ENCODE measurements at places on chromosomes 12 and 14.
A peak's percentile ranks its signal among the peaks of the same experiment; 100 is the strongest.

DNA sequence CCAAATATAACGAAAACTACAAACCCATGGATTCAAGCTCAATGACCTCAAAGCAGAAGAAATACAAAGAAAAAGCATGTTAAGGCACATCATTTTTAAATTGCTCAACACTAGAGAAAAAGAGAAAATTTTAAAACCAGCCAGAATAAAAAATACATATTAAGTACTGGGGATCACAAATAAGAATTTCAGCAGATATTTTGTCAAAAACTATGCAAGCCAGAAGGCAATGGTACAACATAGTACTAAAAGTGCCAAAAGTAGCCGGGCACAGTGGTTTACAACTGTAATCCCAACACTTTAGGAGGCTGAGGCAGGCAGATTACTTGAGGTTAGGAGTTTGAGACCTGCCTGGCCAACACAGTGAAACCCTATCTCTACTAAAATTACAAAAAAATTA lies 10.2 kb downstream of the SGPP1 start:
- no peak for DNase-seq

DNA sequence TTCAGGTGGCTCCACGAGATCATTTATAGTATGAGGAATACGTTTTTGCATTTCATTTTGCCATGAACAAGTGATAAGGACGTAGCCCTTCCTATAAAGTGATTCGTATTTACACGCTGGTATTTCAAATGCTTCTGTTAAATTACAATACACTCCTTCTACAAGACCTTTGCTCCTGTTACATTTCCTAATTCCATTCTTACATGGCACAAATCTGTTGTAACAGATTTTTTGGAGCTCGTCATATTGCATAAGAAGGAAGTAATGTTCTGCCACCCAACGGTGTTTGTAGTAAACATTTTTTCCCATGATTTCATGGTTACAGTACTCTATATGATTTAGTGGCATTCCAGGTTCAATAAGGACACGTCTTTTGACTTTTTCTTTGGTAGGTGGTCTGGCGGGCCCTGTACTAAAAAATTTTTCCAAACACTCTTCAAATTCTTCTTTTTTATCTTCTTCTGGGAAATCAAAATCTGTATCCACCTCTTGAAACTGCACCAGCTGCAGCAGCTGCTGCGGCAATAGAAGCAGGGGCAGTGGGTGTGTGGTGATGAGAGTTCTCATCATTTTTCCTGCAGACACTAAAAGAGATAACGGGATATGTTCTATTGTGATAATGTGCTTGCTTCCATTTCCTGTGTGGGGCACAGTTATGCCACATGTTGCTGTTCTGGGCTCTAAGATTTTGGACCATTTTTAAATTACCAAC lies 4.2 kb downstream of the RNASE9 start:
- no peak for DNase-seq

DNA sequence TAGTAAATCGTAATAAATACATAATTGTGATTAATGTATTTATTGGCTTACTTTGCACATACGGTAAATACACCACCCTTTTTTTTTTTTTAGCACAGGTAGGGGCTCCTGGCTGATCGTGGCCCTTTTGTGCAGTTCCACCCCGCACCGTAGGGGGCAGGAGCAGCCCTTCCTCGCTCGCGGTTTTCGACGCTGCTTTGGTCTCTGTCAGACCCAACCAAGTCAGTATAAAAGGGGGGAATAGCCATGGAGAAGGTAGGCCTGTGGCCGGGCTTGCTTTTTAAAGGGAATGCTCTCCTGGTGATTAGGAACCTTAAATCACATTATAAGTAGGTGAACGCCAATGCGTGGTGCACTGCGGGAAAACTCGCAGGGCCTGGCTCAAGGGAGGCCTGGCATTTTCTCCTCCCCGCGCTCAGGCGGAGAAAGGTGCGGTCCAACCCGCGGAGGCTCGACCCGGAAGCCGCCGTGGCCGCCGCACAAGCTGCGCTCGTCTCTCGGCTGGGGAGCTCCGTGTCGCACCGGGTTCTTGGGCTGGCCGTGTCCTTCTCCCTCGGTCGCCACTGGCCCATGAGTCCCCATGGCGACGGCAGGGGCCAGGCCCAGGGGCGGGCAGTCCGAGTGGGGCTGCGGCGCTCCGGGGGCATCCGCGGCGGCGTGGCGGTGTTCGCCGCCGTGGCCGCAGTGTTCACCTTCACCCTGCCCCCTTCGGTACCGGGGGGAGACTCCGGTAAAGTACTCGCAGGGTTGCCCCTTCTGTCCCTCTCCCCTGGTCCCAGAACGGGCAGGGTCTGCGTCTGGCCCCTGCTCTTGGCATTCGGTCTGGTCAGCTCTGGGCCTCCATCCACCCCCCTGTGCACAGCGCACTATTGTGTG lies at the start of gene TMEM260:
Gene TMEM260, plus strand, starts transcription at position 454 of the 876 bp plus-strand sequence. Its CDS starts 117 bp downstream, at position 571.
- peak; percentile 96 for DNase-seq

GRCh38 chr12:80193865-80194264 lies 94.5 kb downstream of the OTOGL start:
- DNase-seq, result no peak

DNA sequence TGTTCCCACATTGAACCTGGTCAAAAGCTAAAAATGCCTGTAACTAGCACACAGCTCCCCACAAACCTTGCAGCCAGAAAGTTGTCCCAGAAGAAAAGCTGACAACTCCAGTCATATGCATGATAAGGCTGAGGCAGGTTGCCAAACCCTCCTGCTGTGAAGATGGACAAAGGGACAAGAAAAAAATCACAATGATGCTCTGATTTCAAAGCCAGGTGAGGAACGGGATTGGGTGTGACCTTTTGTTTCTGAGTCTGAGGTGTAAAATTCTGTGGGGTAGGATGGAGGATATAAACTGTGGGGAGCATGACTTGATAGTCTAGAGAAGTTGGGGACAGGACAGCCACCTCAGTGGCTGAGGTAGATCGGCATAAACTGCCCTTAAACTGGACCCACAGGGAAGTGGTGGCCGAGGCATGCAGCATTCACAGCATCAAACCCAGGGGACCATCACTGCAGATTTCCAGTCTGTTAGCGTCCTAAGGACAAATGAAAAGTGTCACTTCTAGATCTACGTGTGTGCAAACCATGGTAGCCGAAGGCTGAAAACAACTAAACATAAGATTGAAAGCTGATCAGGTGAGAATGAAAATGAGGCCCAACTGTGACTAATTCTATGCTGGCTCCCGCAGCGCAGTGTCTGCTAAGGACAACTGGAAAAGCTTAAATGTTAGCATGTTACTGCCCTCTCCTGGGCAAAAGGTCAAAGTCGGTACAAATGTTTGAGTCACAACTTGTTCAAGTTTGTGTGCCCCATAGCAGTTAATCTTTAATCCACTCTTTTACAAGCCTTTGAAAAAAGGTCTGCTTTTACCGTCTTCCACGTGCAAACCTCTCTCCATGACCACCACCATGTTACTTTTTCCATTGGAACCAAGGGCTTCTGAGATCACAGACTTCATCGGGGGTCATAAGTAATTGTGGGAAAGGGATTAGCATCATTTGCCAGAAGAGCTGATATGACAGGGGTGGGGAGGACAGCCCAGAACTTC lies 39.8 kb downstream of the GRIN2B start:
- no peak for DNase-seq

- DNase-seq, result peak; percentile 20
Observed at GRCh38 chr12:82803201-82803600, 116.5 kb downstream of the TMTC2 start.

- no peak for DNase-seq
Observed at GRCh38 chr12:119836781-119837180, 40.3 kb downstream of the CIT start.

DNA sequence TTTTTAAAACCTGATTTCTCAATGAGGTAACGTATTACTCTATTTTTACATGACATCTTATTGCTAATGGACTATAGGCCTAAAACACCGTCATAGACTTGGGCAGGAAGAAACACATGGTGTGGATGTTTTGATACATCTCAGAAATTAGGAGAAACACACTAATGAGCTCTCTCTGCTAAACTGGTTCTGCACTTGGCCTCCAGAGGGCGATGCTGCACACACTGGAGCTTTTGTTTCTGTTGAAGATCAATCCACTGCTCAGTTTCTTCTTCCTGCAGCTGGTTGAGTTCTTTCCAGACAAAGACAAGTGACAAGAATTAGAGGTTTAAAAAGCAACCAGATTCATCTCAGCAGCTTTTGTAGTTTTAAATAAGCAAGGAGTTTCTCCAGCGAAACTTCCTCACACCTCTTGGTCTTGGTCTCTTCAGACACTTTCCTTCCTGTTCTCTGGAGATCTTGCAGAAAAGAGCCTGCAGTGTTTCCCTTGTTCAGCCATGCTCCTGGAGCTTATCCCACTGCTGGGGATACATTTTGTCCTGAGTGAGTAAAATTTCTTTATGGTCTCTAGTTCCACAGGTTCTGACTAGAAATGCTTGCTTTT lies 178.5 kb upstream of the OR4E1 start:
- no peak for DNase-seq

- no peak for DNase-seq
Observed at GRCh38 chr12:108340037-108340436, 926 bp upstream of the CMKLR1 start.

- no peak for DNase-seq
Observed at GRCh38 chr12:54486173-54486867, 11.2 kb upstream of the NCKAP1L start.

- no peak for DNase-seq
Observed at GRCh38 chr14:50865391-50866076, 6.3 kb upstream of the ABHD12B start.

GRCh38 chr14:102063808-102064429 lies 22.9 kb downstream of the HSP90AA1 start:
- no peak for DNase-seq

- peak; percentile 62 for DNase-seq
Observed at GRCh38 chr12:99413751-99414150, 233.8 kb upstream of the GARIN6 start.

DNA sequence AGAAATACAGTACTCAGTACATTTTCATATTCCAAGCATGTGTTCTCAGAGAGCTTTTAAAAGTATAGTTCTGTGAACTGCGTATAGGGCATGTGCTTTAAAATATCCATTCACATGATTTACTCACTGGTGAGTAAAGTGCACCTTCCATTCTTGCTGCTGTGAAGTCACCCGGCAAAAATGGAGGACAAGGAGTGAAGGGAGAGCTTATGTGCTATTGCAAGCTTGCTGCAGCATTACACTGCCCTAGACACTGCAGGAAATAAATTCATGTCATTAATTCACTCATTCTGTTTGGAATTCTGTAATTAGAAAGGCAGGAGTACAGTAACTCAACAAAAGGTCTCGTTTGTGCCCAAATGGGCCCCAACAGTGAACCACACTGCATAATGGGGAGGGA lies 347.8 kb downstream of the PRKD1 start:
- DNase-seq, result no peak

DNA sequence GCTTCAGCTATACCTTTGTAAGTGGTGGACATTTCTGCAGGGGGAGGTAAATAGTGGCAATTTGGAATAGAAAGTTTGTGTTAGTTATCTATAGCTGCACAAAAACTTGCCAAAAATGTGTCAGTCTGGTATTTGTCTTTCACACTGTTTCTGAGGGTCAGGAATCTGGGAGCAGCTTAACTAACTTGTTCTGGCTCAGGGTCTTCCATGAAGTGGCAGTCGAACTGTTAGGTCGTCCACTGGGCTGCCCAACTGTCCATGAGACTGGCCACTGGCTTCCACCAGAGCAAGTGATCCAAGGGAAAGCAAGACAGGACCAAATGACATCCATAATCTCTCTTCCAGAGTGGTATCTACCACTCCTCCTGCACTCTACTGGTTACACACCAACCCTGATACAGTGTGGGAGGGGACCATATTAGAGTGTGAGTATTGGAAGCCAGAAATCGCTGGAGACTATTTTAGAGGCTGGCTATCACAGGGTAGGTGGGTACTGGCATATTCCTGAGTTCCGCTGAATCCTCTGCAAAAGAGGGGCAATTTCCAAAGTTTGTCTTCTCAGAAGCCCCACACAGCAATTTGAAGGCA lies 60.9 kb downstream of the DYRK2 start:
- DNase-seq, result no peak

DNA sequence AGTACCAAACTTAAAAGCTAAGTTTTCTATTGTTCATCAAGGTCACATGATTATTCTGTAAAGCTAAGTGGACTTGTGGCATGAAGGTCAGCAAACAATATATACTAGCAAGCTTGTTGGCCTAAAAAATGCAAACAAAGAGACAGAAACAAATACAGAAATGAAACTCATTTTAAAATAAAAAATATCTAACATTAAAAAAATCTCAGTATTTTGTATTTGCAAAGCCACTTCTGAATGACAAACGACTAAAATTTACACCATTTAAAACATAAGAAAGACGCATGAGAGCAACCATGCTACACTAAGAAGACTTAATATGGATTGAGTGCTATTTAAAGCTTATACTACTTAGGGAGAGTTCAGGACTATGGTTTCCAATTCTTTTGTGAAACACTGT lies 72.8 kb upstream of the BBS10 start:
- no peak for DNase-seq

DNA sequence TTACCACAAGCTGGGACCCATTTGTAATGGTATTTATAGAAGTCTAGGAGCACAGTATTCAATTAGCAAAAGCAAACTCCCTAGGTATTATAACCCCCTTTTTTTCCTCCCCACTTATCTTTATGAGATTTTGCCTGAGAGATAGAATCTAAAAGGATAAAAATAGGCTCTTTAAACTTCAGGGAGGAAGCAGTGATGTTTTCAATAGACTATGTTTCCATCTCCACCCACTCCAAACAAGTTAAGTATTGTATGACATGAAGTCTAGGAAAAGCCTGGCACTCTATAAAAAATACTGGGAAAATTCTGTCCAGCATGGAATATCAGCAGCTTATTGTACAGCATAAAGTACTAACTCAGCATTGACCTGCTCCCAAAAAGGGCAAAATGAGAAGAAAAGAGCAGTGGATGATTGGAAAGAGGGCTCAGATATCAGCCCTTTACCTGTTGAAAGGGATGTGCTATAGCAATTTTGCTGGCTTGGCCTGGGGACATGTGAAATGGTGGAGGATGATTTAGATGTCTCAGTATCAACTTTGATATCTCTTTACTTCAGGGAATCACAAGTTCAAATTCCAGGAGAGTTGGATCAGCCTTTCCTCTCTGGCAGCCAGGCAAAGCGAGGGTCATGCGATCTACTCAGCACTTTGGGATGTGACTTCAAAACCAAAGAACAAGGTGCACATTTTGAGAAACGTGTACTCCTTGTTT lies 72.4 kb downstream of the IGF1 start:
- no peak for DNase-seq

DNA sequence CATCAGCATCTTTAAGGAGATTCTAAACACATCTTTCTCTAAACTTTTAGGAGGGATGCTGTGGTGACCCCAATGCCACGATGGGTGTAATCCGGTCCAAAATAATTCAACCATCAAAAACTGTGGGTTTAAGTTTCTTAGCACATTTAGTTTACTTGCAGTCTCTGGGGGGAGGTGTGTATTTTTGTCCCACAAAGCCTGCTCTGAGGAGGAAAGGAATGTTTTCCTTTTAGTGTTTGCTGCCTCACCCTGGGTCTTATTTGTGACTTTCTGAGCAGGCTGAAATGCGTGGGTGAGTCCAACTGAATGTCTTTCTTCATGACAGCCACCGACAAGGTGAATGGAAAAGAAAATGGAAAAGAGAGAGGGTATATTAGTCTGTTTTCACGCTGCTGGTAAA lies 1324.7 kb downstream of the AACS start:
- no peak for DNase-seq

Measured in NCI-H2029 treated with DMSO at 0.1 percent for 48 hours (cell line).